ENCODE measurements at places on chromosomes 12 and 14.

DNA sequence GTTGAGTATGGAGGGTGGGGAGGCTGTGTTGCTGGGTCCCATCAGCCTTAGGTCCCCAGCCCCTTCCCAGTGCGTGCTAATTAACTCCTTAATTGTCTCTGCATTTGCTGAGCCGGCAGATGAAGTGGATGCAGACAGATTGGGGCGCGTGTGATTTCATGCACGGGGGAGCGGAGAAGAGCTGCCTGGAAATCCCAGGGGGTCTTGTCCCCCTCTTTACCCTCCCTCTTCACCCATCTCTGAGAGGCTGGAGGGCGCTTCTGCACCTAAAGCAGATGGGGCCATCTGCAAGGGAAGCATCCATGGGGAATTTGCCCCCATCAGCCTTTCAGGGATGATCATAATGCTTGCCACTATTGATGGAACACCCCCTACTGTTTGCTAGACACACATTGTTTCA, 4.4 kb upstream of the ASIC1 start:
- DNase-seq: no peak

- no peak for DNase-seq
Measured at GRCh38 chr14:24613241-24613640, 3.8 kb upstream of the GZMH start.

DNA sequence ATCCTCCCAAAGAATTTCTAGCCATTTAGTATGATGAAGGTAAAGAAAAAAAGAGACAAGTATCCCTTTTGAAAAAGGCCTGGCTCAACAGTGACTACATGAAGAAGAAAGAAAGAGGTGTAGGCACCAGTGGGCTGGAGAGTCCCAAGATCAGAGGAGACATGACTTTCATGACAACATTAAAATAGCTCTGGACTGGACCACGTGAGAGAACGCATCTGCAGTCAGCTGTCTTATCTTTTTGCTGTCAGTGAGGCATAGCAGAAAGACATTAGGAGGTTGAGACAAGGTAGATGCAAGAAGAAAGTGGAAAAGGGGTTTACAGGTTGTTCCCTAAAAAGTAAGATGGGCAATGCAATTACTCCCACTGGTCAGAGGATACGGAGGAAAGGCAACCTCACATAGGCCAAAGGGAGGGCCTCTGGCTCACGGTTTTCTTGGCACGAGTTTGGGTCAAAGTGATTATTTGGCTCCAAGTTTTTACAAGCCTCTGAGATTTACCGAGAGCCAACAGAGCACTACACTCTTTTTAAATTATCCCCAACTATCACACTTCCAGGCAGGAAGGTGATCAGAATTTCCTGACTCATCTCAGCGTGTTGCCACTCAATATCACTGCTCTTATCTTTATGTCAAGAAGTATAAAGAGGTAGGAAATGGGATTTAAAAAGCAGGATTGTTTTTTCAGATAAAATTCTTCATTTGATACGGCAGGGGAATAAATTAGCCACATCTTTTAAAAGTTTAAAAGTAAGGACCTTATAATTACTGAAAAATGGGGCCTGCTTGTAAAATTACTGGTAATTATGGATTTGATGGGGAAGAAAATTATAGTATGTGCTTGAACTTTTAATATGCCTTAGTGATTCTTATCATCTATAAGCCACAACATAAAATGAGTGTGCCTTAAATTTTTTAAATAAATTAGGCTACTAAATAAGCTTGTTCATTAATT, 29.2 kb downstream of the TMTC1 start:
- no peak for DNase-seq

DNA sequence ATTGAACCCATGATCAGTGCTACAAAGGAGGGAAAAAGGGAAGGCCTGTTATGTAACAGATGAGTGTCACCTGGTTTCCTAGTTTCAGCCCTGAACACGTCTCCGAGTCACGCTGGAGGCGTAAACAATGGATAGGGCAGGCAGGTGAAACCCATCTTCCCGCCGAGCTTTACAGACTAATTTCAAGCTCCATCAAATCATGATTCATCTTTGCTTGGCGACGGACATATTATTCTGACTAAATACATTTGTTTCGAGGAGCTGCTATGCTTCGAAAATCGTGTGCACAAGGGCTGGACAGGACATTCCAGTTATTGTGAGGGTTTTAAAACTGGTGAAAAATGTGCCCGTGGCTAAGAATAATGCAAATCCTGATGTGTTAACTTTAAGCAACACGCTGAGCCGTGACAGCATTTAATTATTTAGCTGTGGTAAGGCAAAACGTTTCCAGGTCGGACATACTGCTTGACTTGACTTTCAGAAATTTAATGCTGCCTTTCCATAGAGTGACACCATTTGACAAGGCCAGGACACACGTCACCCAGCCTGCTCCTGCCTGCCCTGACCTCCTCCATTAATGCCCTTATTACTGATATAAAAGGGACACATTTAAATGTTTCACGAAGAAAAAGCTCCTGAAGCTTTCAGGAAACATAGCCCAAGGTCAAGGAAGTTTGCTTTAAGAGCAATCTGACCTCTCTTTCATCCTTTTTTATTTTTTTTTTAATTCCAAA, 1203.5 kb upstream of the TMEM132C start:
- DNase-seq: no peak

DNA sequence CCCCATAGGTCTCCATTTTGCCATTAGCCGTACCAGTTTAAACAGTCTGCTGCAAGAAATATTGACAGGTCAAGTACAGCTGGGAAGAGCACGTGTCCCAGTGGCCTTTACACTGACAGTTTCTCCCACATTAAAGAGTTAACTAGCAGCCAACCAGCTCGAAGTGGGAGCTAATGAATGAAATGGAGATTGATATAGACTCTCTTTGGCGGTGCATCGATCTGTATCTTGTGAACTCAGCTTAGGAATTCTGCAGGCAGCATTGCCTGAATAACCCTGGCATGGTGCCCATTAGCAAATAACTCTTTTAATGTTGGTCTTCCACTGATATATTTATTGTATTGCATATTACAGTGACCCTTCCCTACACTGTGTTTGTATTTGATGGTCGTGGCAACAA, 319.4 kb downstream of the EGLN3 start:
- DNase-seq: no peak

GRCh38 chr14:102013669-102014200, 49.4 kb downstream of the DYNC1H1 start:
- DNase-seq: no peak
